ENCODE measurements at places on chromosomes 2 and 18.

- no peak for DNase-seq
Measured at GRCh38 chr2:130985206-130985780, 108.0 kb downstream of the FAM168B start.

DNA sequence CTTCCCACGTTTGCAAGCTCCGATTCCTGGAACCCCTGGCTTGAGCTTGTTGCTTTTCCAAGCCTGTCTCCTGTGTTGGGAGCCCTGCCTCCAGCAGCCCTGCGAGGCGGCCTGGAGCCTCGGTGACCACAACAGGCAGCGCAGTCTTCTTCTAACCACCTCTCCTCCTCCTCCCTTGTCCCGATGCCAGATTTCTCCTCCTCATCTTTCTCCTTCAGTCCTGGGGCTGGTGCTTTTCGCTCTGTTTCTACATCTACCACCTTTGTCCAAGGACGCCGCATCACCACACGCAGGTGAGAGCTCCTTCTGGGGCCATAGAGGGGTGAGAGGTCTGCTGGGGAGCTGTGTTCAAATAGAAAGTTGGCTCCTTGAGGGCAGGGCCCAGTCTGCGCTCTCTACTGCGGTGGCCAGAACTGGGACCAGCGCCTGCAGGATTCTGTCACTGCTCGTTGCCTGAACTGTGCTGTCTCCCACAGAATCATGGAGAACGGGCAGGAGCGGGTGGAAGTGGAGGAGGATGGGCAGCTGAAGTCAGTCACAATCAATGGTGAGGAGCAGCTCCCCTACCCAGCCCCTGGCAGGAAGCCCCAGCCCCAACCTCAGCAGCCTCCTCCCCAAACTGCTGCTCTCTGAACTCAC is 3.9 kb downstream of the DNAJB2 start:
- no peak for DNase-seq

DNA sequence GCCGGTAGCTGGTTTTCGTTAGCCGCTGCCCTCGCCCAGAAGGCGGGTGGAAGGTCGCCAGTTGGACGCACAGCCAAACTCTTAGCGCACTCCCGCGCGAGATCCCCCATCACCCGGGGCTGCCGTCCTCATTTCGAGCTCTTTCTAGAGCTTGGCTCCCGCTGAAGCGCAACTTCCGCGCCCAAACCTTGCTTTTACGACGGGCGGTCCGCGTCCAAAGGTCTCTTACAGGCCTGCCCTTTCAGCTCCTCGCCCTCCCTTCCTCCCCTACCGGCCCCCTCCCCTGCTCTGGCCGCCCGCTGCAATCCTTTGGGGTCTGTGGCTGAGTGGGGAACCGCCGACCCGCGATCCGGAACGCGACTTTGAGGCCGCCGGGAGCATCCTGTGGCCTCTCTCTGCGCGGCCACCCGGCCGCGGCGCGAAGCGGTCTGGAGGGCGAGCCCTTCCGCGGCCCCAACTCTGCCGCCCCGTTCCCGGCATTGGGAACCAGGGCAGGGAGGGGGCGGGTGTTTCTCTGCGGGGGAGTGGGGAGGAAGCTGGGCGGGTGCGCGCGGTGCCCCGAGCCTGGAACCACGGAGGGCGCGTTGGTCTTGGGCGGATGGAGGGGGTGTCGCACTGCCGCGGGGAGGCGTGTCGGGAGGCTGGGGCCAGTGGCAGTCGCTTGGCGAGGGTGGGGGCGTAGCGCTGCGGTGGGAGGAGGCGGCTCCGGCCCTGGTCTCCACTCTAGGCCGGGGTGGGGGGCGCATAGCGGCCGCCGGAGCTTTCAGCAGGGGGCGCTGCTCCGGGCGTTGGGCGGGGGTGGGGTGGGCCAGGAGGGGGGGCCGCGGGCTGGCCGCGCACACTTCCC is at the start of gene GDF7:
GDF7 (plus strand) TSS at position 841 of the 847 bp plus-strand sequence. CDS start 96 bp downstream, outside the sequence.
- no peak for DNase-seq

- no peak for DNase-seq
Measured at GRCh38 chr18:79068341-79068936, 755 bp upstream of the ATP9B start.

DNA sequence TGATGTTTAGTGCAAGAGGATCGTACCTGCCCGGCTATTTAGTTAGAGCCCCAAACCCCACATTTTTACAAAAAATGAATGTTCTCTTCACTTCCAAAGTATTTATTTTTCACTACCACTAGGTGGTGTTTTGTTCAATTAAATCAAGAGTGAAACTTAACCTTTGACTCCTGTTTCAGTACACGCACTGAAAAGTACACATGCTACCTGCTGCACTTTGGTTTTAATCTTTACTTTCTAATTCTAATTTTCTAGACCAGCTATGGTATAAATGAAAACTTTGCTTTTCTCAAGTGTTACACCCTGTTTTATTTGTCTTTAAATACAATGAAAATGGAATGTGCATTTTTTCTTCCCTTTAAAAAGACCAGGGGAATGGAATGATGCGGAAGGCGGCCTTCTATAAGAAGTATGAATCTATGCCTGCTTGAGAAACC is 31.4 kb upstream of the CHN1 start:
- DNase-seq = peak; percentile 29

All from hematopoietic multipotent progenitor cell (in vitro differentiated cells).